ENCODE measurements at places on chromosomes 6 and 20. TPM values are rescaled to one million over a fixed set of nuclear protein-coding genes. Genes with fewer than 3 reads are reported as not detected.

DNA sequence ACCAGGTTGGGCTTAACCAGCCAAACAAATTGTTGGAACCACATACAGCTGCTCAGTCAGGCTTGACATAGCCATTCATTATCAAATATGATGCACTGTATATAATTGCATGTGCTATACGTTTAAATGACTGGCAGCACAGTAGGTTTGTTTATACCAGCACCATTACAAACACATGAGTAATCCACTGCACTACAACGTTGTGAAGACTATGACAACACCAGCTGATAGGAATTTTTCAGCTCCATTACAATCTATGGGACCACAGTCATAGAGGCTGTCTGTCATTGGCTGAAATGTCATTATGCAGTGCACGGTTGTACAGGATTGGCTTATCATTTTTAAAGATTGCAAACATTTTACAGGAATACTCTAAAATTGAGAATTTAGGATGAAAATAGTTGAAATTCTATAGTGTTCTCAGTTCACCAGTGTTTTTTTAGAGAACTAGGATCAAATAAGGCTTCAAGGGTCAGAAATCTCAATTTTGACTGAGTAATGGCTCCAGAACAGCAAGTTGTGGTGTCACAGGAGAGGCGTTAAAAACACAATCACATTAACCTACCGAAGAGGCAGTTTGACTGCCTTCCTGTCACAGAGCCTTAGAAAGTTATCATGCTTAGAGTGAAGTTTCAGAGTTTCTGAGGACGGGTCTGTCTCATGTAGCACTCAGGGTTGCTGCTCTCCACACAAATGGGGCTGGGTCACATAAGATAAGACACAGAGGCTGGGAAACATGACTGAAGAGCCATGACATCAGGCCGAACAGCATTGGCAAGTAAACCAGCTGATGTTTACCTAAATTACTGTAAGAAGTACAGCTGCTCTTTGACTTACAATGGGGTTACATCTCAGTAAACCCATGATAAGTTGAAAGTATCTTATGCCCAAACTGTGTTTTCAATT lies 60.7 kb upstream of the SMLR1 start:
- DNase-seq, result no peak

GRCh38 chr6:82980086-82980485 lies 85.6 kb downstream of the UBE3D start:
- DNase-seq, result no peak

GRCh38 chr6:152474354-152474753 lies 162.8 kb downstream of the SYNE1 start:
- DNase-seq, result no peak

Gene ME1
- 12.8 TPM for total RNA-seq

- no peak for DNase-seq
Observed at GRCh38 chr20:52746190-52746589, 226.0 kb upstream of the TSHZ2 start.

DNA sequence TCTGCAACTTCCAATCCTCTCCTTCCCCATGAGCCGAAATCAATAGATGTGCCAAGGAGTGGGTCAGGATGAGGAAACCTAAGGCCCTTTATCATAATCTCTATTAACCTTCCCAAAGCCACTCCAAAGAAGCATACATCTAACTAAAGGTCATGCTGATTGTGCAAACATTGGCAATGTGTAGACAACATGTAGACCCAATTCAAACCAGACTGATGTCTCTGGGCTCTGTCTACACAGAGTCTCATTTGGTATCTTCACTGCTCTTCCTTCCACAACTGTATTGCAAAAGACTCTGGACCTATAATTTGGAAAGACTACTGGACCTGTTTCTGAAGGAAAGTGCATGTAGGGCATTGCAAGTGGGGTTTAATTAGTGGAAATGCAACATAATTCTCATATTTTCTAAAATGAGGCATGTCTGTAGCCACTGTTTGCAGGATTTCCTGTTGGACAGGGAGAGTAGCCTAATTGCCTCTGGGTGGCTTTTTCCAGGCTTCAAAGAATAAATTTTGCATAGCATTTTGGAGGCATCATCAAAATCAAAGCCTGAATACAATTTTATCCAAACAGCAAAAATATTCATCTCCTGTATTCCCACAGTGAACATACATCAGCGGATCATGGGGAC lies 35.0 kb upstream of the MLIP start:
- DNase-seq, result no peak

GRCh38 chr6:31597006-31597405 lies 4.2 kb upstream of the NCR3 start:
- no peak for DNase-seq

DNA sequence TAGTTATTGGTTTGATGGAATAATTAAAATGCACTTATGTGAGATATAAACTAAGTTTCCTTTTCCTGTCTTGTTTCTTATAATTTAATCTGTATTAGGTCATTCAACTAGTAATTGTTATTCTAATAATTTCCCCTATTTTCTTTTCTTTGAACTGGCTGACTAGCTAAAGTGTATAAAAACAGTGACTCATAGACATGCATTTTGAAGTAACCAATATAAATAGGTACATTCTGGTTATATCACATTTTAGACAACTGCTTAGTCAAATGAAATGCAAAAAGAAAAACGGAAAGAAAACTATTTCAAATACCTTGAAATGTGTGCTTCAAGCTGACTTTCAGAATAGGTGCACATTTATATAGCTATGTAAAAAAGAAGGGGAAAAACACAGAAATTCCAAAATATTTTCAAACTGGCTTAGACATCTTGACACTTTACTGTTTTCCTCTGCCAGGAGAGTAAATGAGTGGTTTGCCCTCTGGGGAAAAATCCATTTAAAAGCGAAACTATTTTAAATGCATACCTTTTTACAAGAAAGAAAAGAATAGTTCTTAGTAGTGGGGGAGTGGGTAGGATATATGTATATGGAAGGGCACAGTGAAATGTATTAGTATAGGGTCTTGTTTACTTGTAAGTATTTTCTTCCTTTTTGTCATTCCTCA lies 28.3 kb downstream of the KCNQ5 start:
- no peak for DNase-seq

DNA sequence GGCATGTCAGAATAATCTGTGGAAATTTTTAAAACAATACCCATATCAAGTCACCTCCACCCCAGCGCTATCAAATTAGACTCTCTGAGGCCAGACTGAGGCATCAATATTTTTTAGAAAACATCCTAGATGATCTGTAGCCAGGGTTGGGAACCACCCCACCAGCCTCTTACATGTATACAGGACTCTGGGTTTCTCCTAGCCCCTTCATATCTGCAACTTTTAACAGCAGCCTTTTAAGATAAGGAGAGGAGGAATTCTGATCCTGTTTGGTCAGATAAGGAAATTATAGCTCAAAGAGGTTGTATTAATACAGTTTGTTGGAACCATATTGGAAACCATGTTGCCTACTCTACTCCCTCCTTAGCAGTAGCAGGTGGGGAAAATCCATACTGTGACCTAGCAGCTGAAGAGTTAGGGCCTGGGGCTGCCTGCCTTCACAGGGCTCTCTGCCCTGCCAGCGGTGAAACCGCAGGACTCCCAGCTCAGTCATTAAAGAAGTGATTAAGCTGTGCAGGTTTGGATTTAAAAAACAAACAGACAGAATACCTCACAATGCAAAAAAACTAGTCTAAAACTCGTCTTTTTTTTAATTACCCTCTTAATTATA lies 30.0 kb downstream of the BRPF3 start:
- no peak for DNase-seq

DNA sequence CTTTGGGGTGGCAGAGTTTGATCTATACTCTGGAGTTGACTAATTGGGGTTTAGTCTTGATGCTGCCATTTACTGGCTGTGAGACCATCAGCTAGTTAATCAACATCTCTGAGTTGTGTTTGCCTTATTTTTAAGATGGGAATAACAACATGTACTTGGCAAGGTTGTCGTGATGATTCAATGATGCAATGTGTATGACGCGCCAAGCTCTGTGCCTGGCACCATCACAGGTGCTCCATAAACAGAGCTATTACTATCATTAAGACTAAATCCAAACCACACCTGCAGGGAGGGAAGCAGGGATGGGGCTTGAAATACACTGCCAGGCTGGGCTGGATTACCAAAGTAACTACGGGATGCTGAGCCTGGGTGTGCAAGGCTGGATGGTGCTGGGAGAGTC lies 60.1 kb upstream of the E2F3 start:
- DNase-seq, result no peak

Gene OSTM1
- 70.7 TPM for total RNA-seq

Gene PRSS35
- 1.8 TPM for total RNA-seq

Gene FKBP1A
- 239 TPM for total RNA-seq

GRCh38 chr6:7730001-7730783 lies 4.3 kb downstream of the BMP6 start:
- no peak for DNase-seq

Gene AIF1
- total RNA-seq, result 68.7 TPM

GRCh38 chr20:51529081-51529681 lies 13.3 kb downstream of the NFATC2 start:
- DNase-seq, result no peak

Gene CST4
- not detected for total RNA-seq

DNA sequence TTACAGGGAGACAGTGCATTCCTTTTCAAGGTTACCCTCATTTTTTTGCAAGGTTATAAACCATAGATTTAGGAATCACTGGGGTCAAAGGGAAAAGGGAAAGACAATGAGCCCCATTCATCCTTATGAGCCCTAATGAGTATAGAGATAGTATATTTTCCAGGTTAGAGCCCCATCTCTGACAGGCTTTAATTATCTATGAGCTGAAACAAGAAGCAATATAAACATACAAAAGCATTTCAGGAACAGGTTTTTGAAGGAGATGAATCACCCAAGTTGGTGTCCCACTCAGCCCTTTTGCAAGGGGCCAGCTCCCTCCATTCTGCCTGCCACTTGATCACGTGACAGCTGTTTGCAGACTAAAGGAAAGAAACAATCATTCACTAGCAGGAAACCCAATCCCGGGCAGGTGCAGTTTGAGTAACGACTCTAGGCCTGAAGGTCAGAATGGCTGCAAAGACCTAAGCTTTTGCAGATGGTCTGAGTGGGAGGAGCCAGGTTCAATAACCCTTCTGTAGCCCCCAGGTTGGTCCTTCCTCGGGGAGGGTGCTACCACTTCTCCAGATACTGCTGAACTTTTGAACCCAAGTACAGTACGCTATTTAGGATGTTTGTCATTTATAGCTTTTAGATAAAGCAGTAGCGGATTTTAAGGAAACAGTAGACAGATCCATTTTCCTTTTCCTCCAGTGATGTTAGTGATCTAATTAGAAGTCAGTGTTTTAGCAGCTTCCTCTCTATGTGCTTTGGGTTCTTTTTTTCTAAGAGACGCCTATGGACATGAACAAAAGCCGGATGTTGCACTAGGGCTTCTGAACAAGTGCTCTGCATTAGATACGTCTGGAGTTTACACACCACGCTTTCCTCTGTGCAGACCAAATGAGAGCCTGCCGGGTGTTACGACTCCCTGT lies 253.2 kb downstream of the SOX4 start:
- no peak for DNase-seq

Gene BMP5
- 0.10 TPM for total RNA-seq

Gene BFSP1
- total RNA-seq, result 0.93 TPM

- no peak for DNase-seq
Observed at GRCh38 chr6:11018225-11018624, 25.9 kb downstream of the ELOVL2 start.

- peak; percentile 91 for DNase-seq
Observed at GRCh38 chr20:23655491-23656211, 17.9 kb upstream of the CST3 start.

All from posterior vena cava (tissue), 2 donors.